ENCODE measurements at places on chromosomes 11 and 22.
A peak's percentile ranks its signal among the peaks of the same experiment; 100 is the strongest.

GRCh38 chr22:27685515-27685914 is 116.0 kb downstream of the MN1 start:
- no peak for DNase-seq

DNA sequence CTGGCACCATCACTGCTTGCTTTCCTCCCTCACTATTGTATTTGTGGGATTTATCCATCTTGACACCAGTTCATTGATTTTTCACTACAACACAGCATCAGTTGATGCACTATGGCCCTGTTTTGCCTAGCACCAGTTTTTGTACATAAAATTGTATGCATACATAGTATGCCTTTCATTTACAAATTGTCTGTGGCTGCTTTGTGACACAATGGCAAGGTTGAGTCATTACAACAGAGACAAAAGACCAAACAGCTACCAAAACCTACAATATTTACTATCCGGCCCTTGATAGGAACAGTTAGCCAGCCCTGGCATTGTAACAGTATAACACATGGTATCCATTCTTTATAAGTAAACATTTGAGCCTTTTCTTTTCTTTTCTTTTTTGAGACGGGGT is 150.3 kb downstream of the LDLRAD3 start:
- DNase-seq = no peak

GRCh38 chr22:29834046-29834445 is 4.0 kb downstream of the ASCC2 start:
- DNase-seq = no peak

GRCh38 chr11:27718863-27719545 is 18.7 kb upstream of the BDNF start:
- no peak for DNase-seq

- DNase-seq = no peak
These were observed 8.4 kb upstream of the PATZ1 start for GRCh38 chr22:31354515-31354914.

- no peak for DNase-seq
These were observed 203.9 kb downstream of the RAB38 start for GRCh38 chr11:87971354-87971753.

DNA sequence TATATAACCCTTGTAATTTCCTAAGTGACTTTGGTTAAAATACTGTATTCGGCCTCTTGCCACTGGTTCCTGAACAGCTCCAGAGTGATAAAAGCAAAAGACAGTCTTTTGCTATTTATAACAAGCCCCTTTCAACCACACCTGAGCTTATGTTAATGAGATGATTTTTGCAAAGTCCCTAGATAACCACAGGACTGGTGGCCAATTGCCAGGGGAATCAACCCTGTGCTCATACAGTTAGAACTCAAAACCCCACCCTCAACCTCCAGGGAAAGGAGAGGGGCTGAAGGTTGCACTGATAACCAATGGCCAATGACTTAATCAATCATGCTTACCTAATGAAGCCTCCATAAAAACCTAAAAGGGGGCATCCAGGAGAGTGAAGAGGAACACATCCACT is 77.9 kb downstream of the SIK3 start:
- DNase-seq = no peak

DNA sequence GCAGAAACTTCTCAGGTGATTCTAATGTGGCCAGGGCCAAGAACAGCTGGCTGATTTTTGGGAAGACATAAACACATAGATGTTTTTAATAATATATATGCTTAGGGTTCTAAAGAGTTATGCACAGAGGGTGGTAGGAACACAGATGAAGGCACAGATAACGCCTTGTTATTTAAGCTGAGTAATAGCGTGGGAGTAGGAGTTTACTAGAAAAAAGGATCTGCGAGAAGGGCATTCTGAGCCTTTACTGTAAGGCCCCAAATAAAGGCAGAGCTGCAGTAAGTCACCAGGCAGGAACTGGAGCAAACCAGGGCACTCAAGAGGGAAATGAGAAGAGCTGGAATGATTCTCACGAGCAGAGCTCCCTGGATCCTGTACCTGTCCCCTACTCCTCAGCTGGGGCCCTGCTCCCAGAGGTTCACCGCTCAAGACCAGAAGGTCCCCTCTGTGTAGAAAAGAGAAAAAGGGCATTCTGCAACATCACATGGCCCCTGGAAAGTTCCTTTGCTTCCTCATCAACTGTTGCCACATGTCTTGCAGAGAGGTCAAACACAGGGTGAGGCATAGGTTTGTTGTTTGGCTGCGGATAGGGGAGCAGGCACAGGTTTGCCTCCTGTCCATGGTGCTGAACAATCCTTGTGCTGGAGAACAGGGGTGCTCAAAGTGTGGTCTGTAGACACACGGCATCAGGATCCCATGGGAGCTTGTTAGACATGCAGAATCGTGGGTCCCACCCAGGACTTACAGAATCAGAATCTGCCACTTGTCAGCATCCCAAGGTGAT is 125.7 kb downstream of the TENM4 start:
- no peak for DNase-seq

GRCh38 chr11:7501251-7501650 is 12.5 kb upstream of the PPFIBP2 start:
- no peak for DNase-seq

DNA sequence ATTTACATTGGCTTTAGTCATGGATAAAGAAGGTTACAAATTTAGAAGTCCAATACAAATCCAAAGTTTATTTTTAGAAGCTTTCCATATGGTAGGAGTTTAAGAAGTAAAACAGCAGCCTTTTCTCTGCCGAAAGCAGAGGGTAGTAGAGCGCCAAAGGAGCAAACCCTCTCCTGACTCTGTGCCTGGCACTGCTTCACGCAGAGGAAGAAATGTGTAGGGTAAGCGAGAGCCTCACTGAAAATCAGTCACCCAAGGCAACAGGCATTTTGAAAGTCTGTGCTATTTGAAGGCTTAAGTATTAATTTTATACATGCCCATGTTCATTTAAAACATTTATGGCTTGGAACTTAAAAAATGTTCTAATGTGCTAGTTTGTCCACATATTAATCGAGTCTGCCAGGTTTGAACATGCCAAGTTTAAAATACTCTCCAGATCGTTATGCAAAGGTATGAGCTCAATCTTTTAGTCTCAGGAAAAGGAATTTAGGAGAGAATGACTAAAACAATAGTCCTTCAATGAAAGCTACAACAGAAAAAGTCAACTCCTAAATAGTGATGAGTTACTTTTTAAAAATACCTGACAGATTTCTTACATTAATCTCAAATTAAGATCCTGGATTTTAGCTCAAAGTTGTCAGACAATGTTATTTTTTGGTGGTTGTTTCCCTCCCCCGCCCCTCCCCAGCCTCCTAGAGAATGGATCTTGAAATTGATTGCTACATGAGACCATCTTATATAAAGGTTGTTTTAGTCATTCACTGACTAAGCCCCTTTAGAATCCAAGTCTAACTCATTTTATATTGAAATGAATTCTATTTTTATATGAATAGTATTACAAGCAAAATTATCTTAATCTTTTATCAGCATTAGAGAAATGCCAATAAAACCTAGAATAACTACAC is 38.7 kb downstream of the MRTFA start:
- DNase-seq = peak; percentile 35

GRCh38 chr11:74818283-74818946 is 69.8 kb downstream of the RNF169 start:
- DNase-seq = no peak

DNA sequence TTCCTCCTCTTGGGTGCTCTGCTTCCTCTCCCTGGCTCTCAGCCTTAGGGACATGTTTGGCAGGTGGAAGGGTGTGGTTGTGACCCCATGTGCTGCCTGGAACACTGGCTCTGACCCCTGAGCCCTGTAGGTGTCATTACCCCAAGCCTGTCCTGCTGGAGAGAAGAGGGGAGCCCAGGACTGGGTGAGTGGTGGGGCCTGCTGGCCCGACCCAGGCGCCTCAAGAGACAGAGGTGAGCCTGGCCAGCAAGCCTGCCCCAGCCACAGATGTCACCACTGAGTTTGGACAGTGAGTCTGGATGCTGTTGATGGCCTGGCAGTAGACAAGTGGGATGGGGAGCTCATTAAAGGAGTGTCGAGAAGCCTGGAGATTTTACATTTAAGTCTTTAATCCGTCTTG is 1112.2 kb downstream of the BRD1 start:
- no peak for DNase-seq

DNA sequence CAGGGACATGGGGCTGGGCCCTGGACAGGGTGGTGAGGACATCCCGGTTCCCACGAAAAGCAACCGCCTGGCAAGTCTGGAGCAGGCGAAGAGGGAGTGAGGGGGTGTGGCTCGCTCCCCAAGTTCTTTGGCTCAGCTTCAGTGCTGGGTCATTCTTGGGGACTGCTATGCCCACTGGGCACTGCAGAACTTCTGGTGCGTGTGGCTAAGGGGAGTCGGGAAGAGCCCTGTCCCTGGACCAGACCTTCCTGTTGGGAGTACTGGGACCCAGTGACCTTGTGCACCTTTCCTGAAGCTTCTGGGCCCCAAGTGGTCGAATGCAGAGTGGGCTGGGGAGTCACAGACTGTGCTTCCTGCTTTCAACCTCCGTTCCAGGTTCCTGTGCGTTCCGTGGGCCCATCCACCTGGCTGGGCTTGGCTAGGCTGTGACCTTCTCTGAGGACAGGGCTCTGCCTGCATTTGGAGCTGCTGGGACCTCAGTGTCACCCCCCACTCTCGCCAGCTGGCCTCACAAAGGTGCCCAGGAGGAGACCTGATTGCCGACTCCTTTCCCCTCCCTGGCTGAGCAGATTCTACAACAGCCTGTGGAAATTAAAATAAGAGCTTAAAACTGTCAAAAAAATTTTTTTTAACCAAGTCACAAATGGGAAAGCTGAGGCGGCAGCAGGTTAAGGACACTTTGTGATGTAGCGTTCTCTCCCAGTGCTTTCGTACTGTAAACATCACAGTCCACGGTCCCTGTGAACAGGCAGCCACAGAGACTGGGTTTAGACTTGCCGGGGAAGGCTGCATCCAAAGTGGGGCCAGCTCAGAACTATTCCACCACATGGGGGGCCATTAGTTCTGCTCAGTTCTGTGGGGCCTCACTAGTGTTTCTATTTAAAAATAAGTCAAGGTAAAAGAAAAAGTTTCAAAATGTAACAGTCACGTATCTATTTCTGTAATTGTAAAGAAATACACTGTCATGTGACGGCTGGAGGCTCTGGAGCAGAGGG is 63.8 kb upstream of the WNT7B start:
- peak; percentile 80 for DNase-seq
